ENCODE measurements at places on chromosomes 3 and 15.

- no peak for DNase-seq
Observed at GRCh38 chr3:49566312-49566711, 12.0 kb downstream of the BSN start.

DNA sequence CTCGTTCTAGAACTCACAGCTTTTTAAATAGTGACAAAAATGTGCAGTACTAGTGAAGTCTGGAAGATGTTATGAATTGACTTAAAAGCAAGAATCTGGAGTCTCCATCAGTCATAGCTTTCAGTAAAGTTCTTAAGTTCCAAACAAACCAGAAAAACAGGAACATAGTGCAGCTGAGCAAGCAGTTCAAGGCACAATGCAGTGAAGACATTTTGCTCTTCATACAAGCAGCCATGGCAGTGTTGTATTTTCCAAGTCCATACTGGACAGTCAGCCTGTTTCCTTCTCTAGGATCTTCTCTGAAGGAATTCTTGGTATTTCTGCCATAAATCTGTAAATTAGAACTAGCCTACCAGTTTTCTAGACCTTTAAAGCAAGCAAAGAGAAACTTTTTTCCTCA is 90.5 kb downstream of the LRRC28 start:
- DNase-seq = no peak

DNA sequence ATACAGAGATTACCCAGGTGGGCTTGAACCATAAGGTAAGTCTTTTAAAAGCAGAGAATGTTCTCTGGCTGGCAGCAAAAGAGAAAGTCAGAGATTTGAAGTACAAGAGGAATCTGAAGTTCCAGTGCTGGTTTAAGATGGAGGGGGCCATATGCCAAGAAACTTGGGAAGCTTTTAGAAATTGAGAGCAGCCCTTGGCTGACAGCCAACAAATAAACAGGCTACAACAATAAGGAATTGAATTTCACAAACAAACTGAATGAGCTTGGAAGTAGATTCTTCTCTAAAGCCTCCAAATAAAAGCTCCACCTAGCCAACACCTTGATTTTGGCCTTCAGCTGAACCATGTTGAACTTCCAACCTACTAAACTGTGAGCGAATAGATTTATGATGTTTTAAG is 85.7 kb downstream of the TRIM42 start:
- no peak for DNase-seq

DNA sequence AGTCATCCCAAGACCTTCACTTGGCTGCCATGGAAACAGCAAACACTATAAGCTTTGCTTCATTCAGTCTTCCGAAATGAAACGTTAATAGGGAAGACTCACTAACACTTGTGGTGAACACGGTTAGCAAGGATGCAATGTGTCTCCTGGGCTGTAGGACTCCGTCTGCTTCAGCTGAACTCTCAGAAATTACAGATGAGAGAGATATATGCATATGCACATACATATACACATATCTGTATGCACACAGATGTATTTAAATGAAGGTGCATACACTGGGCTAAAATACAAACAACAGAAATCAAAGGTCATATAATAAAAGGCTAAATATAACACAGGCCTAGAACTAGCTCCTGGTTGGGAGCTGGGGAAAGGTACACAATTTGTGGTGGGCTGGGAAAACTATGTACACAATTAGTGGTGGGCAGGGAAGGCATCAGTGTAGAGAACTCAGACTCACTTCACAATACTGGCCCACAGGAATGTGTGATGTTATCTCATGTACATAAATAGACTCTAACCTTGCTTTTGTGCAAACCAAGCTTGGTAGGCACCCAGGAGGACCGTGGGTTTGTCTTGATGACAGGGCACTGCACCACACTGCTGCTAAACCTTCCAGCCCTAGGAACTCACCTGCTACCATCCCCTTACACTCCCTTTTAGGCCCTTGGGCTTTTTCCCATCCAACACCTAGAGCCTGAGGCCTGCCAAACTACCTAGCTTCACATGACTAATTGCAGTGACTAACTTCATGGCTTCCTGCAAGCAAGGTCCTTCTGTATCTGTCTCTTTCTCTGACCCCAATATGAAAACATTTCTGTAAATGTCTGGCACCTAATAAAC is 873.1 kb downstream of the NSUN3 start:
- peak; percentile 4 for DNase-seq

DNA sequence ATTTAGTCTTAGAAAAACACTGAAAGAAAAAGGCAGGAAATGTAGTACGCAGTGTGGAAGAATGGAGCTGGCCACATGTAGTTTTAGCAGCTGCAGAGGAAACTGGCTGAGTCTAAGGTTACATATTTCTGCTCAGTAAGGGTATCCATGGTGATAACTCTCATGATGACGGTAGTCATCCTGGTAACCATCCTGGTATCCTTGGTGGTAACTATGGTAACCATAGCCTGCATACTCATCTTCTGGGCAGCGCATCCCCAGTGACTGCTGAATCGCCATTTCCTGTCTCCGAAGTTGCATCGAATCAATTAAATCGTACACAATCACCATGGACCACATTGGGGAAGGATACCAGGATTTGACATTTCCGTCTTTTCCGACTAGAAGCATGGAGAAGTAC is 35.7 kb downstream of the CCDC80 start:
- DNase-seq = peak; percentile 80

GRCh38 chr3:129461022-129461421 is 21.0 kb downstream of the IFT122 start:
- DNase-seq = peak; percentile 69

- no peak for DNase-seq
Observed at GRCh38 chr15:78796510-78796909, 14.8 kb downstream of the ADAMTS7 start.

DNA sequence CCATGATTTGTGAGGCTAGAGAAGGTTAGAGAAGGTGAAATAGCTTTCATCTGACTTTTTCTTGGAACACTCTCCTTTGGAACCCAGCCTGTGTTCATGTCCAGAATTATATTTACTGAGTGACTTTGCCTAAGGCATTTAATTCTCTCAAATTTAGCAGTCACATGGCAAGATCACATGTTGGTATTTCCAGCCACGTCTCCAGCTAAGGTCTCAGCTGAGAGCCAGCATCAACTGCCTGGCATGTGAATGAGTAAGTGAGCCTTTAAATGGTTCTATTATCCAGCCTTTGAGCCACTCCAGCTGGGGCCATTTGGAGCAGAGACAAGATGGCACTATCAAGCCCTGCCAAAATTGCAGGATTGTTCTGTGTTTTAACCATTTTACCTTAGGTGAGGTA is 130.2 kb upstream of the SGO1 start:
- peak; percentile 35 for DNase-seq

Data from astrocyte of the hippocampus (primary cell).